ENCODE measurements at places on chromosomes 4 and X.

DNA sequence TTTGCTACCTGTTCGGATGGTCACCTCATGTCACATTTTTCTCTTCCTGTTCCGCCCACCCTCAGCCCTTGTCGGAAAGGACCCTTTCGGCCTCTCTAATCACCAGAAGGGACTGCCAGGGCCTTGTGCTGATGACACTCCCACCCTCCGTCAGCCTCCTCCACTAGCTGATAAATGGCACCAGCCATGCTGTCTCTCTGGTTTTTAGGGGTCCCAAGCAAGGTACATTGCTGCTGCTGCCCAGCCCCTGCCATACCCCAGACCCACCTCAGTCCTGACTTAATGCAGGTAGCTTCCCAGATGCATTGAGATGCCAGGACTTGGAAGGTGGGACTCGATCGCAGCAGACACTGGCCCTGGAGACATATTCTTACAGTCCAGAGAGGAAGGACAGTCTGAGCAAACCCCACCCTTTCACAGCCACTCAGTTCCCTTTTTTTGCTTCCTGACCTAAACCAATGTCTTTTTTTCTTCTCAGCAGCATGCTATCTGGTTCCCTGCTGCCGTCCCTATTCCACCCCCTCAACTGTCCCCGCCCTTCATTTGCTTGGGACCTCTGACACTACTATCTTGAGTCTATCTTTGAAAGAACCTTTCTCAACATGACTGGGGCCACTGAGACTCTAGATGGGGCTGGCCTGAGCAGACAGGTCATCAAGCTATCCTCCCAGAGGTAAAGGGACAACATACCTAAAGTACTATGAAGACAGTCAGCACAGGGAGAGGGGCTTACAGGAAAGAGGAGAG, at the start of gene BTK:
BTK (minus strand) TSS at position 397 of the 747 bp plus-strand sequence. CDS start 10,907 bp downstream, outside the sequence.
- no peak for DNase-seq

GRCh38 chr4:106594291-106594952, 225.8 kb upstream of the GIMD1 start:
- no peak for DNase-seq

- DNase-seq, result peak; percentile 25
Measured at GRCh38 chrX:154036513-154036912, 16.8 kb upstream of the IRAK1 start.

GRCh38 chr4:25448379-25449109, 71.5 kb downstream of the ANAPC4 start:
- no peak for DNase-seq

DNA sequence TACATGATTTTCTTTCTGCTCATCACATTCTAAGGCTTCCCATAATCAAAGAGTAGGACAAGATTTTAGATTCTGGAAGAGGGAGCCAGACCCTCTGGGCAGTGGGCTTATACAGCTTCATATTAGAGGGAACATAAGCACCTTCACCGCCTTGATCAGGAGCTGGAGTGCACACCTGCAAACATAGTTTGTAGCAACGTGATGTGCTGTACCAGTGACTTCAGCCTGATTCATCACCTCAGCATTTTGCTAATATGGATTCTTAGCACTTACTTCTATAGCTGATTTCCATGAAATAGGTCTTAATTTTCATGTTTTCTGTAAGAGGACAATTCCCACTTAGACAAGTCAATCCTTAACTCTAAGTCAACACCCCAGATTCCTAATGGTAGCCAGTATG, 36.7 kb downstream of the PCDH18 start:
- no peak for DNase-seq

DNA sequence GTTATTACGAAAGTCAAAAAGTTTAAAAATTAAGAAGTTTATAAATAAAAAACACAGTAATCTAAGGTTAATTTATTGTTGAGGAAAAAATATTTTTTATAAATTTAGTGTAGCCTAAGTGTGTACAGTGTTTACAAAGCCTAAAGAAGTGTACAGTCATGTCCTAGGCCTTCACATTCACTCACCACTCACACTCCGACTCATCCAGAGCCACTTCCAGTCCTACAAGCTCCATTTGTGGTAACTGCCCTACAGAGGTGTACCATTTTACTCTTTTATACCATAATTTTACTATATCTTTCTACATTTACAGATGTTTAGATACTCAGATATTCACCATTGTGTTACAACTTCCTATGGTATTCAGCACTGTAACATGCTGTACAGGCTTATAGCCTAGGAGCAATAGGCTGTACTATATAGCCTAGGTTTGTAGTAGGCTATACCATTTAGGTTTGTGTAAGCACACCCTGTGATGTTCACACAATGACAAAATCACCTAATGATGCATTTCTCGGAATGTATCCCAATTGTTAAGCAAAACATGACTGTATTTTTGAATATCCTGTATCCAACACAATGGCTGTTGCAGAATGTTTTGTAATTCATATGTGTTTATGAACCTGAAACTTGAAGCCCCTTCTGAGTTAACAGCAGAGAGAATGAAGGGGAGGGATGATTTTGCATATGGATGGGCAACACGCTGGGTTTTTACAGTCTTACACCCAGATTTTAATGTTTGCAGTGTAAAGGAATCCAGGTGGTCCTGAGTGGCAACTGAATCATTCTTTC, 3.1 kb downstream of the PPBP start:
- DNase-seq, result no peak

GRCh38 chrX:140815868-140816267, 106.3 kb downstream of the LINC00632 start:
- no peak for DNase-seq

DNA sequence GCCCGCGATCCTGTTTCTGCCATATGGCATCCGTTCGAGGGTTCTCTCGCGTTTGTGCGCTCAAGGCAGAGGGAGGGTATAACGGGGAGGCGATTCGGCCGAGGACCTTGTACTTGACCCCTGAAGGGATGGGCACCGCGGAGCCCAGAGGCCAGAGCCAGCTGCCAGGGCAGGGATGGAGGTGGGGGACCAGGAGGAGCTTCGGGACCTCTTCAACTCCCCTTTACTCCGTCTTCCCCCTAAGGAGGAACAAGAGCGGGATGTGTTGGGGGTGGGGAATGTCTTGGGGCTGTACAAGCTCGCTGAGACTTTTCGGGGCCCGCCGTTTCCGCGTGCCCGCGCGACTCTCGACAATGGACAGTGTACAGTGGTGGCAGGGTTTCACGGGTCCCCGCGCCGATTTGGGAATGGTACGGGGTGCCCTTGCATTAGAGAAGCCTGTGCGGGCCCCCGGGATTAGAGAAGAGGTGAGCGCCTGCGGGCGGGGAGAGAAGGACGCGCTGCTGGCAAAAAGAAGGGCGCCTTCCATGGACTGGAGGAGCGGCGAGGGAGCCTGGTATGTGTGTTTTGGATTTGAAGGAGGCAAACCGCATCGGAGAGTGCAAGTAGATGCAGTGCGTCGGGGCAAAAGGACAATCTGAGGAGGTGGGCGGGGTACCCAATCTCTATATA, 760 bp downstream of the UGT8 start:
- no peak for DNase-seq

- no peak for DNase-seq
Measured at GRCh38 chr4:157357887-157358286, 137.4 kb downstream of the GRIA2 start.

DNA sequence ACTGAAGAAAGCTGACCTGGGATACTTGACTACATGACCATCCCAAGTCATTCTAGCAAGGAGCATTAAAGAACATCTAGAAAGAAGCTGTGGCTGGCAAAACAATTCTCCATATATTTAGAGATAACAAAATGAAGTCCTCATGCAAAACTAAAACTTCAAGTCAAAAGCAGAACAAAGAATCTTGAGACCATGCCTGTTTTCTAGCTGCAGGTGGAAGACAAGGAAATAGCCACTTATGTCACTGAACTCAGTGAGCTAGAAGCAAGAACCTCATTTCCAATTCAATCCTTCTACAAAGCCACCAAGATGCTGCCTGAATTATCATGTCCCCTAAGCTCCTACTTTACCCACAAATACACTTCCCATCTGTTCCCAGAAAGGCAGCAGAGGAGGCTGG, 13.8 kb downstream of the USP46 start:
- no peak for DNase-seq

DNA sequence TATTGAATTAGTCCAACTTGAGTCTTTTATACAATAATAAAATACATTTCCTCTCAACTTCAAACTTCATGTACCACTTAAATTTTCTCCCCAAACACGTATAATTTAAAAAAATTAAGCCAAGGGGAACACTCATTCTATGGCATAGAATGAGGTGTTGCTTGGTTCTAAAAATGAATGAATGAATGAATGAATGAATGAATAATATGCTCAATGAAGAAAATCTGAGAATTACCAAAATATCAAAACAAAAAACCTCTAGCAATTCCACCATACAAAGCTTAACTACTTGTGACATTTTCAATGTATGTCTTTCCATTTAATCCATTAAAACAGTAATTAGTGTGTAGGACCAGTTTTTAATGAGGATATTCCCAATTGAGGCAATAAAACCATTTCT, 62.7 kb upstream of the PLAC8 start:
- no peak for DNase-seq

DNA sequence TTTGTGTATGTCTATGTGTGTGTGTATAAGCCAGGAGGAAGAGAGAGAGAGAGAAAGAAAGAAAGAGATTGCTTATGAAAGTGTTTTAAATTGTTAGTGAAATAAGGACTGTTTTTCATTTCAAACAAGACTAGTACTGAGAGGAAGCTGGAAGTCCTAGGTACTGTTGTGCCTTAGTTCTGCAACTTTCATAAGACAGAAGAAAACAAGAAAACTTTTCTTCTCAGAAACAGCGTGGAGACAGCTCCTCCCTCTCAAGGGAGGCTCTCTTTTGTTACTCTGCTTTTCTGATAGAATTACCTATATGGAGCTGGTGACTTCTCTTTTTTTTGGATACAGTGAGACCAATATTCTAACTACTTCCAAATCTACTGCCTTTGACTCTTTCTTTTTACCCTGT, 62.5 kb downstream of the BANK1 start:
- no peak for DNase-seq

- DNase-seq, result no peak
Measured at GRCh38 chrX:105150557-105150956, 69.9 kb downstream of the TEX13A start.

- DNase-seq, result no peak
Measured at GRCh38 chr4:3062471-3062870, 11.9 kb downstream of the HTT-AS start.

DNA sequence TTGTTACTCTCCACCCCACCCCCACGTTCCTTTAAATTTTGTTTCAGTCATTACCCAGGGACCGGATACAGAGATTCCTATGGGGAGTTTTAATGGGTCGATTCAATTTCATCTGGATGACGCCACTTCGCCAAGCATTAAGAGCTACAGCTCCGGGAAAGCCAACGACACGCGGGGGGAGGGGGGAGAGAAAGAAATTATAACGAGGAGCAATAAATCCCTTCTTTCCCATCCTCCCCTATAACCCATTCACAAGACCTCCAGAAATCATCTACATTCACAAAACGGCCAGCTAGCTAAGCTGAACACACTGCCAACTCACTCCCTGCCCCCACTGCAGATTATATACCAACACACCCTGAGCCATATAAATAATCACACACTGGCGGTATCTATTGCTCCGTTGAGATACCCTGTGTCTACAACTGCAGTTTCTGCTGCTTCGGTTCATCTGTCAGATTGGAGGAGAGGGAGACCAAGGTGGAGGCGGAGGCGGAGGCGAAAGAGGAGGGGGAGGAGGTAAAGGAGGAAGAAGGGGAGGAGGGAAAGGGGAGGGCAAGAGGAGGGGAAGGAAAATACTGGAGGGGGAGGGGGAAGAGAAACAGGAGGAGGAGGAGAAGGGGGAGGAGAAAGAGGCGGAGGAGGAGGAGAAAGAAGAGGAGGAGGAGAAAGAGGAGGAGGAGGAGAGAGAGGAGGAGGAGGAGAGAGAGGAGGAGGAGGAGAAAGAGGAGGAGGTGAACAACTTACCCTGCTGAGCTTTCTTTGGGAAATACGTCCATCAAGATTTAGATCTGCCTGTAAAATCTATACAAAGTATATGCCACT, 113.9 kb upstream of the VAMP7 start:
- peak; percentile 44 for DNase-seq

DNA sequence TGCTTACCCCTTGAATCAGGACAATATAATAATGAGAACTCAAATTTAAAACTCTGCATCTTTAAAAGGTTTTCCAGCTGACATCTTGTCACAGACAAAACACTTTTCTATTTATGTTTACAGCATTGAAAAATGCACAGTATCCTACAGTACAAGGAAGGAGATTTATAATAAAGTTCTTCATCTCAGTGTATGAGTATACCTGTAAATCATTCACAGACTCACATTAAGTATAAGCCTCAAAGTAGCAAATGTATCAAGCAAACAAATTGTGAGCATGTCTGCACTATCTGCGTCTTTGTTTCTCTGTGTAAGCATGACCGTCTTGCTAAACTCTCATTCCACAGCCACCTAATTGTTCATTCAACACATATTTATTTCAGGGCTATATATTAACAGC, 52.8 kb downstream of the PPP1R2C start:
- no peak for DNase-seq

- DNase-seq, result no peak
Measured at GRCh38 chrX:24055043-24055356, 244 bp downstream of the EIF2S3 start.

DNA sequence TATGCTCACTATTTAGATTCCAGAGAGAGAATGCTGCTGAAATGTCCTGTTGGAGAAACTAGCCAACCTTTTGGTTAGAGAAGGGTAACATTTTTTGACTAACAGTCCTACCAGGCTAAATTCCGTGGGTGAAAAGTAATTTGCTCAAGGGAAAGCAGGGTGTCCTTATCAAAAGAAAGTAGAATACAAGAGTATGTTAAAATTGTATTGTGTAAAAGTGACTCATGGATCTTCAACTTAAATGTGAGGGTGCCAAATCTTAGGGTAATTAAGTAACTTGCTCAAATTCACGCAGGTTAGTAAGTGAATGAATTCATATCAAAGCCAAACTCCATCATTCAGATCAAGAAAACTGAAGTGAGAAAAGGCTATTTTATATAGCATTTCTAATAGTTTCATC, 81.7 kb downstream of the PCDH7 start:
- no peak for DNase-seq

DNA sequence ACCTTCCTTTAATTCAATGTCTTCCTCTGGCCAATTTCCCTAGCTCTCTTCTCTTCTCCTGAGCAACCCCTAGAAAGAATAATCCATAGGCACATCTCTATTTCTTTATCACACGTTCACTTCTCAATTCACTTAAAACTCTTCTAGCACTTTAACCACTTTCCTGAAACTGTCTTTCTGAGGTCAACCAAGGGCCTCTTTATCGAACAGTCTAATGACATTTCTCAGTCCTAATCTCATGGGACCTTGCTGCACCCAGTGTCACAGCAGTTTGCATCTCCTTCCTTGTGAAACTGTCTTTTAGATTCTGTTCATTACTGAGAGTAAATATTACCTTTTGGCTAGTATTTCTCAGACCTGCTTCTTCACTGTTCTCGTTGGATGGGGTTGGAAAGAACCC, 285.3 kb upstream of the RASGEF1B start:
- DNase-seq, result no peak

DNA sequence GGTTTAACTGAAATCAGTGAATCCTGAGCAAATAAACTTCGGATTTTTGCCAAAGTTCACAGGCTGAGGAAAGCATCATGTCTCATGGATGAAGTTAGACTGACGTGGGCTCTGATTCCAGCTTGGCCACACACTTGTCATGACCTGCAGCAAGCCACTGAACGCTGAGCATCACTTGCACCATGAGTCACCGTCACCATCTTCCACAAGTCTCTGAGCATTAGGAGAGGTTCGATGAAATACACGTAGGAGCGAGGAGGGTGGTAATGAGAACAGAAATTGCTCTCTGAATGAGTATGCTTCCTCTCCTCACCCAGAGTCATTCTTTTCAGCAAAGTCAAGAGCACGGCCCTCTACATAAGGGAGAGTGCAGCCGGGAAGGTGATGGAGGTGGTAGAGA, 3.8 kb upstream of the TRIML2 start:
- no peak for DNase-seq

Data from CD4-positive, alpha-beta T cell treated with Interleukin-2 at 100 ng/mL for 4 hours (primary cell).